ENCODE measurements at places on chromosomes 1 and 21. TPM values are rescaled to one million over a fixed set of nuclear protein-coding genes. Genes with fewer than 3 reads are reported as not detected.

GRCh38 chr1:88655685-88656299, 28.3 kb upstream of the PKN2 start:
- peaks cover 16% of the 10 kb centered on the region for H3K4me1 ChIP-seq
- H3K36me3 ChIP-seq: no peaks in the 10 kb centered on the region
- no peak overlapping the region for H3K27ac ChIP-seq
- DNase-seq: no peak
- H3K4me3 ChIP-seq: no peak overlapping the region
- H3K27me3 ChIP-seq: no peaks in the 10 kb centered on the region

DNA sequence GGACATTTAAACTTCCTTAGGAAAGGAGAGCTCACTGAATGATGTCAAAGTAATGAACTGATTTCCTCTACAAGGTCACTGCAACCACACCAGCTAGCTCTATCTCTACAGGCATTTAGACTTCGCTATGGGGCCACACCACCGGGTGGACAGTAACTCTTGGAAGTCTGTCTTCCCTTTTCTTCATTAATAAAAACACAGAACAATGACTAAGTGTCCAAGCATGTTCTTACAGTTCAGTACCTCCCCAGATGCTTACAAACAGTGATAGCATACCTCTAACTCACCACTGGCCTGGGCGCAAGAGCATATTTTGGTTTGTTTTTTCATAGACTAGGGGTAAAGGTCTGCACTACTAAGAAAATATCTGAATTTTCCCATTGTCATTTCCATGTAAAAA, 54.6 kb downstream of the SIM2 start:
- H3K36me3 ChIP-seq: no peaks in the 10 kb centered on the region
- H3K4me1 ChIP-seq: no peaks in the 10 kb centered on the region
- H3K4me3 ChIP-seq: no peak overlapping the region

- no peaks in the 10 kb centered on the region for H3K4me1 ChIP-seq
- H3K27me3 ChIP-seq: peaks cover 16% of the 10 kb centered on the region
- H3K4me3 ChIP-seq: no peak overlapping the region
- no peak overlapping the region for H3K27ac ChIP-seq
Measured at GRCh38 chr1:29426701-29427279, 190.5 kb downstream of the PTPRU start.

- no peaks in the 10 kb centered on the region for H3K27me3 ChIP-seq
- peak; percentile 39 for DNase-seq
- H3K4me3 ChIP-seq: no peak overlapping the region
- no peak overlapping the region for H3K27ac ChIP-seq
Measured at GRCh38 chr1:152459596-152460528, 45.8 kb upstream of the CRNN start.

- no peak overlapping the region for H3K4me3 ChIP-seq
- no peak overlapping the region for H3K27ac ChIP-seq
- DNase-seq: no peak
Measured at GRCh38 chr1:231636157-231636556, 9.6 kb downstream of the DISC1 start.

DNA sequence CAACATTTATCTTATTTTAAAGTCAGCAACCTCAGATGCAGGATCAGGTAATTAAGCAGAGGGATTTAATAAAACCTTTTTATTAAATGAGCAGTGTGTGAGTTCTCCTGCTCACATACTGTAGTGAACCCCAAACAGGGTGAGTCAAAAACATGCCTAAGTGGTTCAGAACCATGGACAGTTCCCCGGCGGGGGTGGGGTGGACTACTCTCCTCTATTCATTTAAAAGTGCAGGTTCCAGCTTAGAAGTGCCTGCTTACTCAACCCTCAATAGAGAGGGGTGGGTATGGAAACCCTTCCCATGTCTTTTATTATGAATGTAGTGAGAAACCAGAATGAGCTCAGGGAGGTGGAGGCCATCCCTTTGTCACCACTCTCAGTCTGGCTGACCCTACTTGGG, 397.9 kb downstream of the HHAT start:
- no peaks in the 10 kb centered on the region for H3K4me1 ChIP-seq
- DNase-seq: no peak
- H3K27ac ChIP-seq: no peak overlapping the region
- H3K36me3 ChIP-seq: no peaks in the 10 kb centered on the region

GRCh38 chr21:18350216-18350615, 53.4 kb downstream of the TMPRSS15 start:
- H3K36me3 ChIP-seq: no peaks in the 10 kb centered on the region
- no peaks in the 10 kb centered on the region for H3K4me1 ChIP-seq
- no peak overlapping the region for H3K27ac ChIP-seq
- no peak for DNase-seq
- H3K27me3 ChIP-seq: no peaks in the 10 kb centered on the region
- H3K4me3 ChIP-seq: no peak overlapping the region

The SELP gene
- not detected for total RNA-seq

Data from PC-9 (cell line).